Stimulated activated CD4-positive, alpha-beta T cell treated with anti-CD3 and anti-CD28 coated beads, Interleukin-12 subunit alpha, Interleukin-12 subunit beta, amount 100 ng/mL, for 4 hours (primary cell): ENCODE measurements at places on chromosomes 2 and 18.

DNA sequence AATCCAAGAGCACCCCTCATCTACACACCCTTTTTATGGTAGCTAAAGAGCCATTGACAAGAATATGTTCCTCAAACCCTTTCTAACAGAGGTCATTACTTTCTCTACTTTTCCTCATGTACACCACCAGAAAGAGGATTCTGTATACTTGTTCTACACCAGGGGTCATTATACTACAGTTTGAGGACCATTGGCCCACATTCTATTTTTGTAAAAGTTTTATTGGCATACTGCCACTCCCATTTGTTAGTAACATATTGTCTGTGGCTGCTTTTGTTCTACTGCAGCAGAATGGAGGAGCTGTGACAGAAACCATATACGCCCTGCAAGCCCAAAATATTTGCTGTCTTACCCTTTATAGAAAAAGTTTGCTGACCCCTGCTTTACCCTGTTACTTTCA is 14.3 kb downstream of the HTR2B start:
- DNase-seq, result no peak

GRCh38 chr18:55650363-55650870 is 62.4 kb upstream of the TCF4 start:
- DNase-seq, result no peak

GRCh38 chr18:5998166-5998881 is 103.0 kb upstream of the TMEM200C start:
- DNase-seq, result no peak

- DNase-seq, result no peak
Measured at GRCh38 chr2:11094021-11094810, 61.1 kb upstream of the SLC66A3 start.

DNA sequence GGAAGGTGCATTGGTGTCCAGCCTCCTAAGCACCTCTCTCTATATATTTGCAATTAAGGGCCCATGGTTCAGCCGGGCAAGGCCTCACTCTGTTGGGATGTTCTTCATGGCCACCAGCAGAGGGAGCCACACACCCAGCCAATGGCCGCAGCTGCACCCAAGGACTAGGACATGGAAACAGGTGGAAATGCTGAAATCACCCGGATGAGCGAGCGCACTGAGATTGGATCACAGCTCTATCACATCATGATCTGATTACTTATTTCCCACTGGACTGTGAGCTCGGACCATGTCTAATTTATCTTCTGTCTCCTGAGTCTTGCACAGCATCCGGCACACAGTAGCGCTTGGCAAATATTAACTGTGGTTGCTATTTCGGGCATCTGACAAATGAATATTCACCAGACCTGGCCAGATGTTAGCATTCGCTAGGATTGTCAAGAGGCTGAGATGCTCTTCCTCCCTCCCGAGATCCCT is 31.2 kb downstream of the KIF3C start:
- peak; percentile 66 for DNase-seq

- DNase-seq, result no peak
Measured at GRCh38 chr18:5729983-5730699, 165.2 kb downstream of the TMEM200C start.

DNA sequence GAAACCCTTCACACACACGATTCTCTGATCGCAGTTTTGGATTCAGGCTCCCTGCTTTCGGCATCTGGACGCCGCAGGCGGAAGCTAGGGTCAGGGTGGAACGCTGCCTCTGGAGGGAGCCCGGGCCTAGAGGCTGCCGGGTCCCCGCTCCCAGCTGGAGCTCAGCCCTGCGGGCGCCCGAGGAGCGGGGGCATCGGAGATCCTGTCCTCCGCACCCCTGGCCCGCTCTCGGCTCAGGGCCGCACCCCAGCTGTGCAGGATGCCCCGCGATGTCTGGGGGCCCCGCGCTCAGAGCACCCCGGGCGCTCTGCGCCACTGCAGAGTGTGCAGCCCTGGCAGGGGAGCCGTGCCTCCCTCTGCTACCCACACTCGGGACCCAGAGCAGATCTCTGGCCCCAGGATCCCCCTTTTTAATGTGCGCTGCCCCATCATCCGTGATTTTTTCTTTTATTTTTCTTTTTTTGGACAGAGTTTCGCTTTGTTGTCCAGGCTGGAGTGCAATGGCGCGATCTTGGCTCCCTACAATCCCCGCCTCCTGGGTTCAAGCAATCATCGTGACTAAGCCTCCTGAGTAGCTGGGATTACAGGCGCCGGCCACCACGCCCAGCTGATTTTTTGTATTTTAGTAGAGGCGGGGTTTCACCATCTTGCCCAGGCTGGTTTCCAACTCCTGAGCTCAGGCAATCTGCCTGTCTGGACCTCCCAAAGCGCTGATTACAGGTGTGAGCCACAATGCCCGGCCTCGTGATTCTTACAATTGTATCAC is 54.8 kb upstream of the TUBA3E start:
- DNase-seq, result no peak

- DNase-seq, result no peak
Measured at GRCh38 chr2:106885329-106885728, 638 bp downstream of the ST6GAL2 start.

GRCh38 chr2:157169889-157170288 is 87.6 kb upstream of the GALNT5 start:
- no peak for DNase-seq

DNA sequence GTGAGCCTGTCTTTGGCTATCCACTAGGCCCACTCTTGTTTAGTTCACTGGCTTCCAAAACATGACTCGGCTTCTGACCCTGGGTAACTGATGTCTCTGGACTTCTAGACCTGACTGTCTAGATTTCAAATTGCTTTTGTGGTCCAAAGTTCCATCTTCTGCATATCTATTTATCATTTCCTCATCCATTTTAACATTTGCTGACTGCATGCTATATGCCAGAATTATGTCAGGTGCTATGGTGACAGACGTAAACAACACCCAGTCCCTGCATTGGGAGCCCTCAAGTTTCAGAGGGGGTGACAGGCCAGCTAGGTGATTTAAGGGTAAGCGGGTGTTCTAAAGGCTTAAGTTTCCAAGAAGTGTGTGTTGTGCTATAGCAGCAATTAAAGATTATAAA is 140.9 kb downstream of the PIEZO2 start:
- no peak for DNase-seq

- DNase-seq, result no peak
Measured at GRCh38 chr2:232884549-232885263, 14.6 kb downstream of the SNORC start.

DNA sequence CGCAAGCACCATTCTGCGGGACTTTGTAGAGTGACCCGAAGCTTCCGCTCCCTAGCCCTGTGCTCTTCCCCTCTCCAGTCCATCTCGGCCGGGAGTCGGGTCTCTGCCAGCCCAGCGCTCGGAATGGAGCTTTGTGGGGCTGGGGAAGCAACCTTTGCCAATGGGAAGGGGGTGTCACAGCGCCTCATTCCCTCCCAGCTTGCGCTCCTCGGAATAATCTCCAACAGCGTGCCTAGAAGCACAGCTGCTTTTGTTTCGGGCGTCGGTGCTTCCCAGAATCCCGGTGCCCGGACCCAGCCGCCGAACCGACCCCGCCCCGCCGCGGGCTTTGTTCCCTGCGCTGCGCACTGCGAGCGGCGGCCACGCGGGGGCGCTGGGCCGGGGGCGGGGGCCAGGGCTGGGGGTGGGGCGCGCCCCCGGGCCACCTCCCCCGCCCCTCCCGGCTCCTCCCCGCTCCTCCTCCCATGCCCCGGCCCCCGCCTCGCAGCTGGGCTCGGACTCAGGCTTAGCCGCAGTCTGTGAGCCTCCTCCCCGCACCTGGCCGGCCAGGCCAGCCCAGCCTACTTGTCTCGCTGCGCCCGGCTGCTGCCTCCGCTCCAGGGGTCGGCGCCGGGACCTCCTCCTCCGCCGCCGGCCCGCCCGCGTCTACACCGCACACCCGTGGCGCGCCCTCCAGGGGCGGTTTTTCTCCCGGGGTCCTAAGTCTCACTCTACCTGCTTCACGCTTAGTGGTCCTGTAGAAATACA is 77.7 kb upstream of the SMAD2 start:
- DNase-seq, result peak; percentile 50

DNA sequence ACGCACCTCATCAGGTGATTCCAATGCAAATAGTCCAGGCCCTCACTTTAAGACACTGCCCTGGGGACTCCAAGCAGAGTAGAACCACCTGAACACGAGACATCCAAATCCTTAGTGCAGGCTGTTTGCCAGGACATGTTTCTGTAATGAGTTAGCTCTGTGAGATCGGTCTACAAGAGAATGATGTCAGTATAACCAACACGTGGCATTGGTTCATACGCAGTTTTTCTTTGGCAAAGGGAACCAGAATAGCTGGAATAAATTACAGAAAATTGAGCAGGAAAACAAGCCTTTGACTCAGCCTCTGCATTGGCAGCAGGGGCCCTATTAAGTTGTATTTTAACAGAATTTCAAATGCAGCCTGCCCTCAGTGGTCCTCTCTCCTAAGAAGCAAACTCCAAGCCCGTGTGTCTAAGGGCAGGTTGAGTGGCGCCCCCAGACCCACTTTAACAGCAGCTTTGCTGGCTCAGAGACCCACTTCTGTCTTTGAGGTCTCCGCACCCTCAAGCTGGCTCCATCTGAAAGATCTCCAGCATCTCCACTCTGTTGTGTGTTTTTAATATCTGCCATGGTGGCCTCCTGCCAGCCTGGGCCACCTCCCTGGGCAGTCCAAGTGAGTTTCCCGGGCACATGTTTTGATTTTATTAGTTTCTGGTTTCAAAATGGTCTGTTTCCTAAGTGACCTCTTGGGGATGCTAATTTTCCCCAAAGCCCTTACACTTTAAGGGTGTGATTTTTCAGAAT is 61.3 kb downstream of the ALPK2 start:
- DNase-seq, result no peak

- DNase-seq, result no peak
Measured at GRCh38 chr2:118994778-118995177, 52.8 kb downstream of the MARCO start.

DNA sequence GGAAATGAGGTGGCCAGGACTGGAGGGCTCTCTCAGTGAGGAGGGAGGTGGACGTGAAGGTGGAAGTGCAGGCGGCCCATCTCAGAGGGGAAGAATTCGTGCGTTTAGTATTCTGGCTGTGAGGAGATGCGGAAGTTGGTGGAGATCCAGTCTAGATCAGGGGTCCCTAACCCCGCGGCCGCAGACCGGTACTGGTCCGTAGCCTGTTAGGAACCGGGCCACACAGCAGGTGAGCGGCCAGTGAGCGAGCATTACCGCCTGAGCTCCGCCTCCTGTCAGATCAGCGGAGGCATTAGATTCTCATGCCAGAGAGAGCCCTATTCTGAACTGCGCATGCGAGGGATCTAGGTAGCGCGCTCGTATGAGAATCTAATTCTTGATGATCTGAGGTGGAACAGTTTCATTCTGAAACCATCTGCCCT is 1.6 kb upstream of the FHOD3 start:
- no peak for DNase-seq

DNA sequence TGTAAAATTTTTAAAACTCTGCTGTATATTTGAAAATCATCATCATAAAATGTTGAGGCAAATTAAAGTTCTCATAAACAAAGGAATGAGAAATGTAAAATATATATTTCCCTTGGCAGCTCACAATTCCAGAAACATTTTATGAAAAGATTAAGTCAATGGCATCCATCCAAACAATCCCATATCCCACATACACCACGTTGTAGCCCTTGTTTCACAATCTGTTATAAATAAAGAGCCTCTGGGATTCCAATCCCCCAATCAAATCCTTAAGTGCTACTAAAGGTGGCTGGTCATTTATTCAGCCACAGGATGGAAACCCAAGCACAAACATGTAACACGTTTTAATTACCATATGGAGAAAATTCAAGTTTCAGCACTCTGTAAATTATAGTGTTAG is 51.7 kb downstream of the GFPT1 start:
- DNase-seq, result no peak

DNA sequence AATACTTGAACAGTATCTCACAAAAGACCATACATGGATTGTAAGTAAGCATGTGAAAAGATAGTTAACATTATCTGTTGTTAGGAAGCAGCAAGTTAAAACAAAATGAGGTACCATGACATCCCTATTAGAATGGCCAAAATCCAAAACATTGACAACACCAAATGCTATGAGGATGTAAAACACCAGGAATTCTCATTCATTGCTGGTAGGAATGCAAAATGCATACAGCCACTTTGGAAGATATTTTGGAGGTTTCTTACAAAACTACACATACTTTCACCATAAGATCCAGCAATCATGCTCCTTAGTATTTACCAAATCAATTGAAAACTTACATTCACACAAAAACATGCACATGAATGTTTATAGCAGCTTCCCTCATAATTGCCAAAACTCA is 30.9 kb upstream of the ICOS start:
- no peak for DNase-seq

DNA sequence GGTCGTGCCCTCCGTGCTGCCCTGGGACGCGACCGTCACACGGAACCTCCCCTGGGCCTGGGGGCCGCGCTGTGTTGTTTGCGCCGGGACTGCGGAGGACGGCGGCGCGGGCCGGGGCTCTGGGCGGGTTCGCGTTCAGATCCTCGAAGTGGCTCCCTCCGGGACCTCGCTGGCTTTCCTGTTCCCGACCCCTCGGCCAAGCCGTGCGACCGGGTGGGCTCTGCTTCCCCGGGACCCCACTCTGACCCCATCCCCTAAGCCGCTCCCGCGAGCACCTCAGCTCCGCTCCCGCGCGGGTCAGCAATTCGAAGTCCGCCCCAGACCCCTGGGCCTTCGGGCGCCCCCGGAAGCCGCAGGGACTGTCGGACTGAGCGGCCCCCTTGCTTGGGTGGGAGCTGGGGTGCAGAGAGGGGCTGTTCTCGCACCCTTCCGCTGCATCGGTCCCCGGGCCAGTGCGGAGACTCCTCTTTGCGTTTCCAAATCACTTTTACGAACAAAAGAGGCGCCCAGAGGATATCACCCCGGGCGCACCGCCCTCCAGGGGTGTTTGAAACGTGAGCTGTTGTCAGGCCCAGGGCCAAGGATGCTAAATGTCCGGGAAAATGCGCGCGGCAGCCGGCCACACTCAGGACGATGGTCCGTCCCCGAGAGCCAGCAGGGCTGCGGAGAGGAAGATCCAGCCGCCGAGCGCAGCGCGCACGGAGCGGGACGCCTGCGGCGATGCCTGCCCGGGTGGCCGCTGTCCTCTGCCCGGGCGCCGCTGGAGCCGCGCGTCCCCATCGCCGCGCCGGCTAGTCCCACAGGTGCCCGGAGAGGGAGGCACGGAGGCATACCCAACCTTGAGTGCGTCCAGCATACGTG is 73.5 kb downstream of the ZCCHC2 start:
- no peak for DNase-seq

- DNase-seq, result no peak
Measured at GRCh38 chr2:201798252-201798913, 8.0 kb upstream of the CDK15 start.

GRCh38 chr2:212001325-212001724 is 537.3 kb downstream of the ERBB4 start:
- DNase-seq, result no peak

- no peak for DNase-seq
Measured at GRCh38 chr2:73652348-73652747, 10.1 kb upstream of the NAT8 start.
